Purkinje cell (primary cell): ENCODE measurements at places on chromosomes 1 and 21. TPM values are rescaled to one million over a fixed set of nuclear protein-coding genes. Genes with fewer than 3 reads are reported as not detected.

The ATP6V1G3 gene
- polyA plus RNA-seq = not detected in 2 replicates

The OR10K1 gene
- polyA plus RNA-seq = not detected in 2 replicates

The F13B gene
- not detected in 2 replicates for polyA plus RNA-seq

The TAS1R1 gene
- polyA plus RNA-seq = 0.35 TPM in 1 of 2 replicates, not detected in the other

The LCK gene
- polyA plus RNA-seq = not detected in 2 replicates

The ADORA3 gene
- 0.49 TPM in 1 of 2 replicates, not detected in the other for polyA plus RNA-seq

The RAB3B gene
- 0.21 and 1.6 TPM in 2 replicates for polyA plus RNA-seq

The GNAT2 gene
- polyA plus RNA-seq = not detected in 2 replicates

The GPA33 gene
- 0.15 TPM in 1 of 2 replicates, not detected in the other for polyA plus RNA-seq

The ADAMTS5 gene
- 0.15 and 1.0 TPM in 2 replicates for polyA plus RNA-seq

The KRTAP12-2 gene
- polyA plus RNA-seq = not detected in 2 replicates

The EIF2D gene
- 4.7 and 7.3 TPM in 2 replicates for polyA plus RNA-seq

The SWT1 gene
- 0.94 and 1.1 TPM in 2 replicates for polyA plus RNA-seq

The KLF17 gene
- not detected in 2 replicates for polyA plus RNA-seq

The RAB13 gene
- 2.4 and 2.9 TPM in 2 replicates for polyA plus RNA-seq

The OR2L3 gene
- polyA plus RNA-seq = not detected in 2 replicates

The PAQR6 gene
- polyA plus RNA-seq = 0.20 and 1.6 TPM in 2 replicates

The KCNE1 gene
- polyA plus RNA-seq = not detected in 2 replicates

The NOTCH2 gene
- 6.9 and 9.3 TPM in 2 replicates for polyA plus RNA-seq

The UTS2 gene
- polyA plus RNA-seq = not detected in 2 replicates

The ORC1 gene
- polyA plus RNA-seq = 0.36 TPM in 1 of 2 replicates, not detected in the other

The FCRLB gene
- polyA plus RNA-seq = 1.2 and 6.0 TPM in 2 replicates

The GJB4 gene
- not detected in 2 replicates for polyA plus RNA-seq

The ISG20L2 gene
- 1.8 and 2.5 TPM in 2 replicates for polyA plus RNA-seq

The SYCP1 gene
- 8.1 and 19.9 TPM in 2 replicates for polyA plus RNA-seq

The SLC6A9 gene
- 1.5 and 1.6 TPM in 2 replicates for polyA plus RNA-seq

The COA7 gene
- polyA plus RNA-seq = 6.2 and 7.2 TPM in 2 replicates

The TRPM2 gene
- polyA plus RNA-seq = 4.9 and 6.2 TPM in 2 replicates

The GLIS1 gene
- polyA plus RNA-seq = not detected in 2 replicates

The PEAR1 gene
- 0.08 TPM in 1 of 2 replicates, not detected in the other for polyA plus RNA-seq

The LCE1C gene
- polyA plus RNA-seq = not detected in 2 replicates

The GPR3 gene
- polyA plus RNA-seq = 0.14 and 0.19 TPM in 2 replicates

The SLAMF8 gene
- polyA plus RNA-seq = not detected in 2 replicates

The AKT3 gene
- 35.7 and 36.3 TPM in 2 replicates for polyA plus RNA-seq

The MAP3K21 gene
- 1.8 and 2.2 TPM in 2 replicates for polyA plus RNA-seq

The C4BPA gene
- polyA plus RNA-seq = 0.11 TPM in 1 of 2 replicates, not detected in the other

The RSPH1 gene
- polyA plus RNA-seq = 1.9 and 3.2 TPM in 2 replicates
